ENCODE measurements at places on chromosomes 12 and 14.

GRCh38 chr14:64640839-64641238, 63.4 kb upstream of the PLEKHG3 start:
- DNase-seq, result no peak

DNA sequence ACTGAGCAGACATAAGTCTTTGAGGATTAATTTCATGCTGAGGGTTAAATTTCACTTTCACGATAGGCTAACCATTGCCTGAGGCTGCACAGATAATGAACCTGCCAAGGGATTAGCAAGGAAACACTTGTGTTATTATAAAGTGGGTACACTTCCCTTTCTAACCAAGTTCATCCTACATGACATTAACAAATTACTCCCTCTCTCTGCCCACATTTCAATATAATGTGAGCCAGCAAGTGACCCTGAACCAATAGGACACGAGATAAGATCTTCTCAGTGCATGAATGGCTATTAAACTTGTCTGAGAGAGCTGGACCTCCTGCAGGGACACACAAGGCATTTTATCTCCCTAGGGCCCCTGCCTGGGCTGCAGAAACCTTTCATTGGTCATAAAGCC, 173.5 kb downstream of the PAX9 start:
- DNase-seq, result no peak

DNA sequence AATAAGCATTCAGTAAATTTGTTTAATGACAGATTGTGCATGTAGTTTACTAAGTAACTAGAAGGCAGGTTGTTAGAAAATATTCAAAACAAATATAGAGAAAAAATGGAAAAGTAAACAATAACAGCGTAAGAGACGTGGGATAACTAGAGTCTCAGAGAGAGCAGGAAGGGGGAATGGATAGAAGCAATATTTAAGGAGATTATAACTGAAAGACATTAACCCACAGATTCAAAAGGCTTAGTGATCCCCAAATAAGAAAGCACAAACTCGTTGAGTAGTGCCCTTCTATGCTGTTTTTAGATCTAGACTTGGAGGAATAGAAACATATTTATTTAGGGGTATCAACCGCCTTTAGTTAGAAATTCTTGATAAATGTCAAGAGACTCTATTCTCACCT, 169.7 kb upstream of the RGS6 start:
- DNase-seq, result no peak

DNA sequence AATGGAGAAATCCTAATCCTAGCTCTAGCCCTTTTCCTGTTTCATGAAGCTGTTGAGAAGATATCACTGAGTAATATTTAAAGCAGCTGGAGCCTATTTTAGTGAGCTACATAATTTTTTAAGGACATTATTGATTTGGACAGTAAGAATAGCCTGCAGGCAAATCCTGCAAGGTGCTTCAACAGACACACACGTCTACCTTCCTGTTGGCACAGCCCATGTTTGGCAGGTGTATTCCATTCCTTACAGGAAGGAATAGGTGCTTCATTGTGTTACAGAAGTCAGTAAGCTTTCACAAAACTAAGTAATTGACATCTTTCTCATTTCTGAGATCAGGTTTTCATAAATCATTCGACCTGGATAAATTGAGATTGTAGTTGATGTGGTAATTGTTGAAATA, 50.6 kb downstream of the FOXA1 start:
- DNase-seq, result no peak

GRCh38 chr12:29676676-29677075, 107.1 kb downstream of the TMTC1 start:
- no peak for DNase-seq

- DNase-seq, result peak; percentile 43
Observed at GRCh38 chr14:41749429-41749828, 142.8 kb downstream of the LRFN5 start.

DNA sequence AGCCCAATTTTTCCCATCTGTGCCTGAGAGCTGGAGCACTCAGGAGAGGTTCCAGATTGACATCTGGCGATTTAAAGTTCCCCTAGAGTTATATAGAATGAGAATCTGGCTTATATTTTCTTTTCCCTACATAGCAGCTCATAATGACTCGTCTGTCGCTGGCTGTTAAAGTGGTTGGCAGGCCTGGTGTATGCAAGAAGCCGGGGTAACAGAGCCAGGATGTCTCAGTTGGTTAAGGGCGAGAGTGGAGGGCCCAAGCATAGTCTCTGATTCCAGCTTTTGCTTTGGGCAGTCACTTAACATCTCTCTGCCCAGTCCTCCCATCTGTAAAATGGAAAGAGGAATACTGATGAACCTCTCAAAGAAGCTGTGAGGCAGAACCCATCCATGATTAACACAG, 751.6 kb downstream of the NOVA1 start:
- no peak for DNase-seq
